D341Med (cell line): ENCODE measurements at places on chromosomes 13 and 19.
A peak's percentile ranks its signal among the peaks of the same experiment; 100 is the strongest.

DNA sequence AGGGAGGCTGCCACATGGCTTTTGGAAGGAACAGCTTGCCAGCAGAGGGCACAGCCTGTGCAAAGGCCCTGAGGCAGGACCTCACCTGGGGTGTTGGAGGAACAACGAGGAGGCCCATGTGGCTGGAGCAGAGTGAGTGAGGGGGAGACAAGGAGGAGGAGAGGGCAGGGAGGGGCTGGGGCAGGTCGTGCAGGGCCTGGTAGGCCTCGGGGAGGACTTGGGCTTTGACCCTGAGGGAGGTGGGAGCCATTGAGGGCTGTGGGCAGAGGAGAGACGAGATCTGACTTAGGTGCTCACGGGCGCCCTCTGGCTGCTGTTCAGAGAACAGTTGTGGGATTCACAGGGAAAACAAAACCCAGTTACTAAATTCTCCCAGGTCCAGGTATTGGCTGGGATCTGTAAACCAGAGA, 25.2 kb downstream of the ZNRF4 start:
- DNase-seq = no peak

DNA sequence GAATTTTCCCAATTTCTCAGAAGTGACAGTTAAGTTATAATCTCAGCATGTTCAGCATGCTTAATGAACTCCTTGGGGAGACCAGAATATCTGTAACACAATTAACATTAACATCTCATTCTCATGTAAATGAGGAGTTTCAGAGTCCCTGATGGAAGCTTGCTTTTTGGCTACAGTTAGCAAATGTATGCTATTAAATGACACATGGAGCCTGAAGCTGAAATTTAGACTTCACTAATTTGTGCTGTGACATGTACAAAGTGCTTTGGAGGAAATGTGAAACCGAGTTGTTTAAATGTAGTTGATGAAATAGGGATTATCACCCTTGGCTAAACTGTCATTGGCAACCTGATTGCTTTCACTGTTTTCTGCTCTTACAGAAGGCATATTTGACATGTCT, 2265.1 kb upstream of the PCDH20 start:
- no peak for DNase-seq

GRCh38 chr19:844546-844971, 3.8 kb downstream of the PRTN3 start:
- no peak for DNase-seq

- no peak for DNase-seq
Observed at GRCh38 chr19:47633517-47633916, 24.6 kb downstream of the BICRA start.

GRCh38 chr13:47826471-47826870, 174.6 kb downstream of the SUCLA2 start:
- DNase-seq = no peak

- DNase-seq = no peak
Observed at GRCh38 chr19:12287958-12288500, 6.7 kb downstream of the ZNF44 start.

DNA sequence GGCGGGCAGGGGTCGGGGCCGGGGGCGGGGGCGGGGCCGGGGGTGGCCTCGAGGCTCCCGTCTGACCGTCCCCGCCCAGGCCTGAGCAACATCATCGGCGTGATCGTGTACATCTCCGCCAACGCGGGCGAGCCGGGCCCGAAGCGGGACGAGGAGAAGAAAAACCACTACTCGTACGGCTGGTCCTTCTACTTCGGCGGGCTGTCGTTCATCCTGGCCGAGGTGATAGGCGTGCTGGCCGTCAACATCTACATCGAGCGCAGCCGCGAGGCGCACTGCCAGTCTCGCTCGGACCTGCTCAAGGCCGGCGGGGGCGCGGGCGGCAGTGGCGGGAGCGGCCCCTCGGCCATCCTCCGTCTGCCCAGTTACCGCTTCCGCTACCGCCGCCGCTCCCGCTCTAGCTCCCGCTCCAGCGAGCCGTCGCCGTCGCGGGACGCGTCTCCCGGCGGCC, 9.4 kb upstream of the CACNG6 start:
- DNase-seq = no peak

GRCh38 chr19:3360421-3361383, 5.7 kb upstream of the NFIC start:
- peak; percentile 82 for DNase-seq

- peak; percentile 55 for DNase-seq
Observed at GRCh38 chr19:51607920-51608562, 22.2 kb downstream of the SIGLEC5 start.

- DNase-seq = no peak
Observed at GRCh38 chr13:98972627-98973026, 5.2 kb downstream of the DOCK9 start.

- no peak for DNase-seq
Observed at GRCh38 chr19:19633711-19634515, 5.9 kb upstream of the LPAR2 start.

DNA sequence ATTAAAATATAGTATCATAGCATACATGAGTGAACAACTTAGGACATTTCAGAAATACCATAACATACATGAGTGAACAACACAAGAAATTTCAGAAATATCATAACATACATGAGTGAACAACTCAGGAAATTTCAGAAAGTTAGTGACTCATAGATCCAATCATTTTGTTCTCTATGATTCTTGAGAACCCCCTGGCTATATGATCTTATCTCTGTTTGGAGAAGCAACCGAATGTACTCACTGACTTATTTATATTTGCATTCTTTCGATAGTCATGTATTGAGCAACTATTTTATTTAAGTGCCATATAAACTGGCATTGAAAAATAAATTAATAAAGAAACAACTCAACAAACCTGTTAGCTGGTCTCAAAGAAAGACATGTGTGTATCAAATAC, 251.1 kb downstream of the EFNB2 start:
- no peak for DNase-seq

- DNase-seq = no peak
Observed at GRCh38 chr19:35040826-35041547, 534 bp upstream of the HPN start.

DNA sequence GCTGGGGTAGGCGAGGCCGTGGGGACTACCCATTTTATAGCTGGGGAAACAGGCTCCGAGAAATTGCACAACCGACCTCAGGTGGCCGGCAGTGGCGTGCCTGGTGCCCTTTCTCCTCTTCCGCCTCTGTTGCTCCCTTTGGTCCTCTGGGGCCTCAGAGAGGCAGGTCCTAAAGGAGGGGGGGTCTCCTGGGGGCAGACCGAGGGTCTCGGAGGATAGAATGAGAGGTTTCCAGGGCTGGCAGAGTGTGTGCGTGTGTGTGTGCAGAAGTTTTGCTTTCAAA, 11.3 kb downstream of the STX10 start:
- no peak for DNase-seq
